ENCODE measurements at places on chromosomes 13 and 19.

- no peak for DNase-seq
Measured at GRCh38 chr13:21568854-21569253, 35.1 kb downstream of the MICU2 start.

- no peak for DNase-seq
Measured at GRCh38 chr19:10454267-10454666, 33.9 kb downstream of the PDE4A start.

DNA sequence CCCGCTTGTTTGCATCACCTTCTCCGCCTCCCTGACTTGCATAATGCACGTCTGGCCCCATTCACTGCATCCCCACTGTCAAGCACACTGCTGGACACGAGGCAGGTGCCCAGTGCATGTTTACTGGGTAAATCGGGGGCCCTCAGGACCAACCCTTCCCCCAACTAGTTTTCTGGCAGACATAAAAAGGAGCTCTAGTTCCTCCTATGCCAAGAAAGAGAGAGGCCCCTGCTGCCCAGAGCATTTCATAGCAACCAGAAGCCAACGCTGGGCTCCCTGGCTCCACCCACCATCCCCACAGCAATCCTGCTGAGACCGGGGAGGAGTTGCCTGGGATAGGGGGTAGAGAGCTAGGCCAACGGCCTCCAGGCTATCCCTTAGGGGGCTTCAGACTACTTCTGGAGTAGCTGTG lies 23.2 kb downstream of the ANKRD27 start:
- DNase-seq, result no peak

GRCh38 chr19:1220976-1221903 lies 15.7 kb downstream of the STK11 start:
- no peak for DNase-seq

DNA sequence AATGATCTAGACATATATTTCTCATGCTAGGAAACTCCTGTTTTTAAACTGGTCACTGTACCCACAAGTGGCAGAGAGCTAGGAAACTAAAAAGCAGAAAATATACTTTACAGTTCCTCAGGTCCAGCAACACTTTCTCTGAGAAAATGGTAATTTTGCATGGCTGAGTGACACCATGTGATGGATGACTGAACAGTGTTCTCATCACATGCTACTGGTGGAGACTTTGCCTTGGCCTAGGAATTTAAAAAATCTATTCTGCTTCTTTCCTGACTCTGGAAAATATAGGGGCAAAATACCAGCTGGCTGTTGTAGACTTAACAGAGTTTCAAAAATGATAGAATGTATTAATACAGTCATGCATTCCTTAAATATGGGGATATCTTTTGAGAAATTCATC lies 50.0 kb downstream of the LATS2 start:
- no peak for DNase-seq

- DNase-seq, result no peak
Measured at GRCh38 chr13:39144941-39145533, 106.8 kb downstream of the NHLRC3 start.

- DNase-seq, result no peak
Measured at GRCh38 chr13:32176696-32177095, 138.5 kb downstream of the ZAR1L start.

DNA sequence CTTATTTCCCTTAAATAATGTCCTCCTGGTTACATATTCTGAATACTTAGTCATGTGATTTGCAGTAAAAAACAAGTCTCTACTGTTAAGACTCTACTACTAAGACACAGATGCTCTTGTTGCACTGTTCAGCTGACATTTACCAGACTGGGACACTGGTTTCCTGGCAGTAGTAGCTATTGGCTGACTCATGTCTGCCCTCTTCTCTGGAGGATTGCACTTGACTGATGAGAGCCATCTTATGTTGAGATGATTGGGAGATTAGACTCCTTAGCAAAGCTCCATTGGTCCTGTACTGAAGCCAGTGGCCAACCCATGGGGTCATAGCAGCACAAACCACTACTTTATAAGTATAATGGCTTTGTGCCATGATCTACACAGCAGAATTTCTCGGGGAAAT lies 1672.6 kb upstream of the PCDH20 start:
- no peak for DNase-seq

- no peak for DNase-seq
Measured at GRCh38 chr13:79593121-79593520, 112.2 kb downstream of the NDFIP2 start.

- no peak for DNase-seq
Measured at GRCh38 chr19:39936622-39937021, 2.2 kb upstream of the FCGBP start.

DNA sequence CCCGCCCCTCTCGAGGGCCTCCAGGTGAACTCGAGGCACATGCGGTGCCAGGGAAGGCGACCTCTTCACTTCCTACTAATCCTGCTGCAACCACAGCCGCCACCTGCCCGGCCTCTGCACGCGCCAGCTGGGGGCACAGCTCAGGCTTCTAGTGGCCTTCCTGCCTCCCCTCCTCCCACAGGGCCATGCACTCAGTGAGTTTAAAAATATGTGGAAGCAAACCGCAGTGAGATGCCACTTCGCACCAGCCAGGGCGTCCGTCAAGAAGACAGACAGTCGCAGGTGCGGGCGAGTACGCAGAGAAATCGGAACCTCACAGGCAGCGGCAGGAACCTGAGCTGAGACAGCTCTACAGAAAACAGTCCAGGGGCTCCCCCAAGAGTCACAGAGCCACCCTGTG lies 10.4 kb downstream of the LMNB2 start:
- DNase-seq, result no peak

DNA sequence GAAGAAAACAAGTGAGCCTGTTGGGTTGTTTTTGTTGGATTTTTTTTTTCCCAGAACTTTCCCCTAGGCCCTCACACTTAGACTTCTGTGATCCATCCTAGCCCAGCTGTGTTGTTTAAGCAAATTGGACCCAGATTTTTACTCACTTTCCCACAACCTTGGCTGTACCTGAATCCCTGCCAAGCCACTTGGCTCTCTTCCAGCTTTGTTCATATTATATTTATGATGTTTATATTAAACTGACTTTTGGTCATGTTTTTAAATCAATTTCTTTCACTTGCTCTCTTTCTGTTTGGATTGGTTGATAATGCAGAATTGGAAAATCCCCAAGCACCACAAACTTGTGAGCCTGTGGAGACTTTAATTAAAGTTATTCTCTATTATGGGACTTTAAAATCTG lies 16.6 kb downstream of the OLFM4 start:
- no peak for DNase-seq

DNA sequence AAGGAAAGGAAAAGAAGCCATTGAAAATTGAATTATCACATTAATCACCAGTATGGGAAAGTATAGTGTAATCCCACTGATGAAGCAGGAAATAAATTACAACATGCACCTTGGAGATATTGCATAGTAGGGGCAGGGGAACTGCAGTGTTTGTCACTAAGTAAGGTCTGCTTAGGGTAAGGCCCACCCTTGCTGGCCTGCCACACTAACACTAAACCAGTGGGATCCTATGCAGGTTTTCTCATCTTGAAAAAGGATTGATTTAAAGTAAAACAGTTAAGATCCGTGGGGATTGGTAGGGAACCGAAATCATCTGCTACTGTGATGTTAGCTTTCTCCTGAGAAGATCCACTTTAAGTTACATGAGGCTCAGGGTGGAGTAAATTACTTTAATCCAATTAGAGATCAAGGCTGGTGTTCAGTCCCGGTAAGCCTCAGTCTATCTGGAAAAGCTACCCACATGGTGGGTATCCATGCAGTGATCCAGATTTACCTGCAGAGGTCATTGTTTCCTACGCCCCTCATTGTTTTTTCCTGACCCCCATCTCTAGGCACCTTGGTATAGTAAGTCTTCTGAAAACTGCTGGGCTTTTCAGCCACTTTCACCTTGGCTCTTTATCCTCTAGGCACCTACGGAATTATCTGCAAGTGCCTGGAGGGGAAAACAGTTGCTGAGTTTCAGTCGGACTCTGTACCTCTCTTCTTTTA lies 1014.9 kb upstream of the ATXN8OS start:
- DNase-seq, result no peak

GRCh38 chr19:5932146-5932545 lies 18.1 kb downstream of the CAPS start:
- DNase-seq, result no peak

GRCh38 chr13:46810440-46810839 lies 13.5 kb upstream of the ESD start:
- DNase-seq, result no peak

- DNase-seq, result no peak
Measured at GRCh38 chr19:48571378-48572162, 19.6 kb downstream of the SULT2B1 start.

DNA sequence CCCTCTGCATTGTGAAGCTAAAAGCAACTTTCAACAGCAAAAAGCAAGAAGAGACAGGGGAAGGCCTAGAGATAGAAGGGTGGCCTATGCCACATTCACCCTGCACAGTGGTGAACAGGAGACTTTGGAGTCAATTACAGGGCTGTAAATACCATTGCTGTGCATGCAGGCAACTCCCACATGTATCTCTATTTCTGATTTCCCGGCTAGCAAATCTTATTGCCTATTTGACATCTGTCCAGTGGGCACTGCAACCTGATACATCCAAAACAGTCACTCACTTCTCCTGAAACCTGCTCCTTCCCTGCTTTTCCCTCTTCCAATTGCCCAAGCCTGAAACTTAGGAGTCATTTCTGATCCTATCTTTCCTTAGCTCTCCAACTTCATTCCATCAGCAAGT lies 13.4 kb downstream of the RUBCNL start:
- no peak for DNase-seq

GRCh38 chr13:112968380-112968909 lies 569 bp upstream of the MCF2L start:
- no peak for DNase-seq

- no peak for DNase-seq
Measured at GRCh38 chr19:1860042-1860775, 3.2 kb downstream of the KLF16 start.

DNA sequence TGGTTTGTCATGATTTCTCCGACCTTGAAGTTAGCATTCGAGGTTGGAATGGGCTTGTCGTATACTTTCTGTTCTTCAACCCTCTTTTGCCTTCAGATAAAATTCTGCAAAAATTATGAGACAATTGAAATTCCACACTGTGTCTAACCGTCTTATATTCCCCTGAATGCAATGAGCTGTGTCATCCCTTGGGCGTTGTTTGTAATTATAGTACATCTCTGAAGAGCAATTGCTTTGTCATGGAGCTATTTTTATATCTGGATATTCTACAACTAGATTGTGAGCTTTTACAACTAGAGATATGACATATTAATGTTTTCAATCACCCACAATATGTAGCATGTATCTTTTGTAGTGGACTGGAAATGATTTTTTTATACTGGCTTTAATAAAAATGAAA lies 631.8 kb upstream of the SLC10A2 start:
- no peak for DNase-seq

DNA sequence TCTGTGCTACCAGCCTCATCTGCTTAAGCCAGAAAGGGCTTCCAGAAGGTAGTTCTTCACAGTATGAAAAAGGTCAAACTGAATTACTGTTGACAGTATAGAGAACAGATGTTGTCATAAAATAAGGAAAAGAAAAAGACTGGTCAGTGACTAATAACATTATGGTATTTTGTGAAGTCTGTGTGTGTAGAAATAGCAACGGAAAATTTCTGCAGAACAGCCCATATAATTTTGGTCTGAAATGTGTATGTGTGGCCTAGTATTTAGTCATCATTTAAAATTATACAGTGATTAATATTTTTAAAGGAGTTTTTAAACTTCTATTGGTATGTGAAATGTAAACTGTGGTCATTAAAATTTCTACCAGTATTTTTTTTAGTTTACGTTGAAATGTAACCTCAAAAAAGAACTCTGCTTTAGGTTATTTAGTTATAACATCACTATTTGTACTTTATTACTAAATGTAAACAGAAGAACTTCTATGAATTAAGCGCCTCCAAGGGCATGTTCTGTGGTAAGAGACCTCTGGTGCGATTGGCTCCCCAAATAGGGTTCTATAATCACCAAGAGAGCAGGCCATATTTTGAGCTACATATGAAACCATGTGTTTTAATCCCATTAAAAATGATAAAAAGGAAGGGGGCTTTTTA lies 3.3 kb upstream of the GPR183 start:
- no peak for DNase-seq

GRCh38 chr13:30704596-30704995 lies 30.7 kb upstream of the ALOX5AP start:
- DNase-seq, result no peak

DNA sequence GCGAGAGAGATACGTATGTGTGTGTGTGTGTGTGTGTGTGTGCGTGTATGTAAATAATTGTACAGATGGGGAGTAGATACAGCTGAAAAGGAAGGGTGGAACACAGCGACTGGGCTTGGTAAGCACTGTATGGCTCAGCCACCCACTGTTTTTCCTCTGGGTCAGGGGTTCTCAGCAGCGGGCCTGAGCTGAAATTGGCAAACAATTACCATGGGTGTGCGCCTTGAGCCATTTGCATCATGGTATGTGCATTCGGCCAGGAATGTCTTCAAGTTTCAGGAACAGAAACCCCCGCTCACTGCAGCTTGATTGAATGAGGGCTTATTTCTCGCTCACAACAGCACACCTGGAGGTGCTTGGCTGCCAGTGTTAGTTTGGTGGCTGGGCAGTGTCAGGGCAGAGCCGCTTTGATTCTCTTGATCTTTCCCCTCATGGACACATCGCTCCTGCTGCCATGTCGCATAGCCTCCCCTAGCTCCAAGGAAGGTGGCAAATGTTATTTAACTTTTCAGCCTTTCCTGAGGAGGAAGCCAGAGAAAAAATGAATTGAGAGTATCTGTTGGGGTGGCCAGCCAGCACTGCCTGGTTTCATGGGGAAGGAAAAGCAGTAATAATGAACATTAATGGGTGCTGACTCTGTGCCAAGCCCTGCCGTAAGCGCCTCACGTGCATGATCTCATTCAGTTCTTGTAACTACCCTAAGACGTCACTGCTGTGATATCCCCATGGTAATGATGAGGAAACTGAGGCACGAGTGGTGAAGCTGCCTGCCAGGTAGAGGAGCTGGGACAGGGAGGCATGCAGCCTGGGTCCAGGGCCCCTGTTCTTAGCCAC lies 126.9 kb downstream of the SIPA1L3 start:
- DNase-seq, result no peak

- no peak for DNase-seq
Measured at GRCh38 chr19:13796301-13797057, 1.2 kb downstream of the ZSWIM4 start.

- no peak for DNase-seq
Measured at GRCh38 chr19:18489627-18490184, 32.2 kb downstream of the ELL start.

DNA sequence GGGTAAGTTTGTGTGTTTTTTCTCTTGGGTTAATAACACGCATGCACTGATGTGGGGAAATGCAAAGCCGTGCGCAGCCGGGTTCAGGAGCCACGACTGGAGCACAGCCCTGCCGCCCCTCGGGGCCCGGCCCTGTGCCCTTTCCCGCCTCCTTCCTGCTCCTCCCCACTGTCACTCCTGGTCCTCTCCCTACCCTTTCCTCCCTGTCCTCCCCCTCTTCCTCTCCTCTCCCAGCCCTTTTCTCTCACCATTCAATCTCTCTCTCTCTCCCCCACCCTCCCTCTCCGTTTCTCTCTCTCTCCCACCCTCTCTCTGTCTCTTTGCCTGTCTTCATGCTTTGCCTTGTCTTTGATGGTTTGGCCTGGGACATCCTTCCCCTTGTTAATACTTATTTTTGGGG lies 27.2 kb downstream of the PLEKHJ1 start:
- no peak for DNase-seq

GRCh38 chr13:49561062-49561410 lies 24.3 kb downstream of the RCBTB1 start:
- DNase-seq, result no peak

GRCh38 chr13:71309905-71310304 lies 557.1 kb downstream of the DACH1 start:
- DNase-seq, result no peak
